ENCODE measurements at places on chromosomes 13 and 19.

DNA sequence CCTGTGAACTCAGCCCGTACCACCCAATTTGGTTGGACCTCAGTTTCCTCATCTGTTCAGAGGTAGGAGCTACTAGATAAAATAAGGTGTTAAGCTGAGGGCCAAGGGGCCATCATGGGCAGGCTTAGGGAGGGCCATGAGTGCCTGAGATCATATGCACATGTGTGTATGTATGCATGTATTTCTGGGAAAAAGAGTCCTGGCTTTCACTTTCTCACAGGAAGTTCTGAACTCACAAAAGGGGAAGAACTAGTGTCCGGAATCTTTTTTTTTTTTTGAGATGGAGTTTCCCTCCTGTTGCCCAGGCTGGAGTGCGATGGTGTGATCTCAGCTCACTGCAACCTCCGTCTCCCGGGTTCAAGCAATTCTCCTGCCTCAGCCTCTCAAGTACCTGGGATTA lies 18.9 kb downstream of the TGFB1 start:
- DNase-seq: no peak

GRCh38 chr13:98919566-98919965 lies 58.3 kb downstream of the DOCK9 start:
- DNase-seq: no peak

- no peak for DNase-seq
Measured at GRCh38 chr13:51832471-51833152, 12.4 kb downstream of the TMEM272 start.

DNA sequence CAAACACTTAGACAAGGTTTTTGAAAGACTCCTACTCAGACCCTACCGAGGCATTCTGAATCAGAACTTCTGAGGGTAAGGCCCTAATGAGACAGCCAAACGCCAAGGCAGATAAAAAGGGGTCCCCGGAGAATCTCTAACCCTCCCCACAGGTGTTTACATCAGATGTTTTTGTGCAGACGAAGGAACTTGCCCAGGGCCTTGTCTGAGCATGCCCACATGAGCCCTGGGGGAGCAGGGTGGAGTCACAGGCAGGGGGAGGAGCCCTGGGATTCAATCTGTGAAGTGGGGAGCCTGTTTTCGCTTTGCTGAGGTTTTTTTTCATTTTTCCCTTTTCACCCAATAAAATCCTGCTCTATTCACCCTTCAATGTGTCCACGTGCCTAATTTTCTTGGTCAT lies 61.6 kb upstream of the MED4 start:
- no peak for DNase-seq

DNA sequence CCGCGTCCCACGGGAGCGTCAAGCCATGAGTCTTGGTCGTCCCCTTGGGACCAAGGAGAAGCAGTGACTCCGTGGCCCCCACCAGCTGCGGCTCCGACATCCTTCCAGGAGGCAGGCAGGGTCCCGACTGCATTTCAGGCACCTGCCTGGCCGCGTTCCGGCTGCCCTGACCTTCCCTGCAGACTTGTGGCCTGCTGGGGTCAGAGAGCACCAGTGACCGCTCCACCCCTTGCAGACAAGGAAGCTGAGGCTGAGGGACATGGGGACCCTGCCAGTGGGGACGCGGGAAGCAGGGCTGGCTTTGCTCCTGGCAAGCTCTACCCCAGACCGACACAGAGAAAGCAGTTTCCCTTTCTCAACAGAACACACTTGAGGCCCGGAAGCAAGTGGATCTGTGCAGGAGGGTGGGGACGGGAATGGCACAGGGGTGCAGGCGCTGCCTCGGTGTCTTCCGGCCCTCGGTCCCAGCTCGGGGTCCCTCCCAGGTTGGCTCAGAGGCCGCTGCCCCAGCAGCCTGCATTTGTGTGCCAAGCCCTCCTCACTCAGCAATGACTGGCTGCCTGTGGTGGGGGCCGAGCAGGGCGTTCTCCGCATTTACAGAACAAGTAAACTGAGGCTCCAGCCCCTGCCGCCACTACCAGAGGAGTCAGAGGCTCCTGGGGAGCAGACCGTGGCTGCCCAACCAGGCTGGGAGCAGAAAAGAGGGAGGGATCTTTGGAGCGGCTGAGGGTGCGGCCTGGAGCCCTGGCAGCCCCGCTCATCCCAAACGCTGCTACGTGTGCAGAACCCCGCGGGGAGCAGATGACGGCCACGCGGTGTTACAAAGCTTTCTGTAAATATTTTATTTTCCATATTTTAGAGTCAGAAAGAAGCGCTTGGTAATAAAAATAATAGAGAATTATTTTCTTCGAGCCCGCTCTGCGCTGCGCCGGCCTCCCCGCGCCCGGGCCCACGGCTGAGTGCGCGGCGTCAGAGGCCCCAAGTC lies 43.9 kb downstream of the GAS6 start:
- DNase-seq: no peak

DNA sequence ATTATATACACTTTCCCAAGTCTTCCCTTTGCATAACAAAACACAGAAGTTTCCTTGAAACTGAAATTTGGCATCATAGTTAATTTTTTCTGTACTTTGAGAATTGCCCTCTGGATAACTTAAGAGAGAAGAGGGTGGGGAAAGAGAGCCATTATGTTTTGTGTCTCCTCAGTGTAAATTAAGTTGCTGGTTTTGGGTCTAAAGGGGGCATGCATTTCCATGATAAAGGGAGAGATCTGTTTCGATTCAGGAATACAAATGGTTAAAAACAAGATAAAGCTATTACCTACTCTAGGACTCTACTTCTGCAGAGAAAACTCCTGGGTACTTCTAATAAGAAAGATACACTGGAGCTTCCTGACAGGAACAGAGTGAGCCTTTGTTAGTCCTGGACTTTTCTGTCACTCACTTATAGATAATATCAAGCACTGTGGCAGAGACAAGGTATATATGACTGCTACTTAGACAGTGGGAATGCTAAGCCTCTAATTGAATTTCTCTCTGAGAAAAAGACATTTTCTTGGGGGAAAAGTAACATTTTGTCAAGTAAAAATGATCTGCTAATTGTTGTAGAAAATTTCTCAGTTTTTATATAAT lies 142.8 kb upstream of the PCDH9 start:
- no peak for DNase-seq

DNA sequence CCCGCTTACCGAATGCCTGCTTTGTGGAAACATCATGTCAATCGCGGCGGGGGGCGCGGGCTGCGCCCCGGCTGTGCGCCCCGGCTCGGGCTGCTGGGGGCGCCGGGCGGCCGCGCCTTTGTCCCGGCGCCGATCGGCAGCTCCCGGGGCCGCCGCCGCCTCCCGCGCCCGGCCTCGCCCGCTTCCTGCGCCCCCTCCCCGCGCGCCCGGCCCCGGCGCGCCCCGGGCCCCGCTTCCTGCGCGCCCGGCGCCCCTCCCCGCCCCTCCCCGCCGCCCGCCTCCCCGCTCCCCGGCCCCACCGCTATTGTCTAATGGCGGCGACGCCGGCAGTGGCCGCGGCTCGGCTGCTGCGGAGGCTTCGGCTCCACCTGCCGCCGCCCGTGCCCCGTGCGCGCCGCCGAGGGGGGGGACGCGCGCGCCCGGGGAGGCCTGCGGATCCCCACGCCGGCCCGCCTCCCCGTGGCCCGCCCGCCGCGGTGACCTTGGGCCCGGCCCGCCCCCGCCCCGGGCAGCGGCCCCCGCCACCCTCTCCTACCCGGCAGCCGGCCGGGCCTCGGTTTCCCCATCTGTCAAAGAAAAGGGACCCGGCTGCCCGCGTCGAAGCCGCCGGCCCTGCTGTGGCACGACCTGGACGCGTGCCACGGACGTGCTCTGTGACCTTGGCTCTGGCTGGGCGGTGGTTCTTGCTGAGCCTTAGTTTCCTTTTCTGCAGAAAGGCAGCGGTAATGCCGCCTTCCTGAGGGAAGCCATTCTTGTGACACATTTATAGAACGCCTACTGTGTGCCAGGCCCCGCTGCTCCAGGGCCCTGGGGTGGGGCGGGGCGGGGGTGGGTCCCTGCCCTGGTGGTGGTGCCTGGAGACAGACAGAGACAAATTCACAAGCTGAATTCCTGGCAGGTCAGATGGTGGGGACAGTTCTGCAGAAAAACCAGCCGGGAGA lies at the start of gene TLE5:
Gene TLE5, minus strand, starts transcription at position 331 of the 941 bp plus-strand sequence. Its CDS starts 295 bp downstream, at position 36.
- DNase-seq: peak; percentile 60

- no peak for DNase-seq
Measured at GRCh38 chr13:51525567-51526167, 58.6 kb upstream of the WDFY2 start.

DNA sequence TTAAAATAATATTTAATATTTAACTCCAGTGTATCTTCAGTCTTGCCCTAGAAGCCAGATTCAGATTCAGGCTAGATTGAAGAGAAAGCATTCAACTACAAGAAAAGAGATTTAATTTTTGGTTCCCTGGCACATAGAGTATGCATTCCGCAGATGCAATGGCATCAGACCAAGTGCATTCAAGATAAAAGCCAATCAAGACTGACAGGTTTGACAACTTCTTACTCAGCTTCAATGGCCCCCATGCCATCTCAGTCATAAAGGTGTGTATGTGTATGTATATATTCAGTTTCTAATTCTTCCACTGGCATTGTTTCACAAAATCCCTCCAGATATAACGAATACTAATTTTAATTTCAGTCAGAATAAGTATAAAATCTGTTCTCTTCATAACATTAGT lies 650.8 kb upstream of the GPC6 start:
- DNase-seq: peak; percentile 23

DNA sequence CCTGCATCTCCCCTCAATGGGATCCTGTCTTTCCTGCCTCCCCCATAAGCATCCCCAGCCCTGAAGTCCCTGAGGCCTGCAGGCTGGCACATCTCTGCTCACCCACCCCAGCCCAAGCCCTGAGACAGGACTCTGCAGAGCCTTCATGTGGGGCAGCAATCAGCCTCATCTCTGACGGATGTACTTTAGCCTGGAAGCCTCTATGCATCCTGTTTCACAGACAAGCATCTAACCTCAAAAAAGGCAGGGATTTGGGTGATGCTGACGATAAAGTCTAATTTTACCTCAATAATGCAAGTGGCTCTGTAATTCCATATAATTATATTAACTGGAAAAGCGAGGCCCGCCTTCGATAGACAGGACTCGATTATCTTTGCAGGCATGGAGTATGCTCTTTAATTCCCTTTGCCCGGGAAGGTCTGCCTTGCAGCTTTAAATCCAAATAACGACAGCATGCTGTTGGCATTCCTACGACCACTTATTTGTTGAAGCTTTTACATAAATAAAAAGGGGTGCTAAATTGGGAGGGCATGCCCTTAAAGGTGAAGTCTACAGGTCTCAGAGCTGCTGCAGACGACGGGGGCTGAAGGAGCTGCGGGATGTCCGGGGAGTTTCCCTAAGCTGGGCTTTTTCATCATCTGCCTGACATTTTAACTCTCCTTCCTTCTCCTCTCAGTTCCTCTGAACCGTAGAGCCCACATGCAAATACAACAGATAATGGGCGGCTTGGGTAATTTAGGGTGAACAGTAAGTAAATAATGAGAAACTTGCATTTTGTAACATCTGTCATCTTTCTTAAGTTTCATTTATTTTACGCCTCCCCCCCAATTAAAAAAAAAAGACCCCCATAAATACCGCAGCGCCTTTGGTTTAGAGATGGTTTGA lies 211.5 kb downstream of the URI1 start:
- no peak for DNase-seq

GRCh38 chr13:88000787-88001186 lies 329.6 kb downstream of the SLITRK5 start:
- no peak for DNase-seq

- no peak for DNase-seq
Measured at GRCh38 chr19:49057636-49058234, at the start of gene CGB7. CGB7 (minus strand) TSS chr19:49057749; CDS start chr19:49055375, 2,374 bp downstream.

- no peak for DNase-seq
Measured at GRCh38 chr19:5025027-5025426, 56.1 kb downstream of the KDM4B start.

DNA sequence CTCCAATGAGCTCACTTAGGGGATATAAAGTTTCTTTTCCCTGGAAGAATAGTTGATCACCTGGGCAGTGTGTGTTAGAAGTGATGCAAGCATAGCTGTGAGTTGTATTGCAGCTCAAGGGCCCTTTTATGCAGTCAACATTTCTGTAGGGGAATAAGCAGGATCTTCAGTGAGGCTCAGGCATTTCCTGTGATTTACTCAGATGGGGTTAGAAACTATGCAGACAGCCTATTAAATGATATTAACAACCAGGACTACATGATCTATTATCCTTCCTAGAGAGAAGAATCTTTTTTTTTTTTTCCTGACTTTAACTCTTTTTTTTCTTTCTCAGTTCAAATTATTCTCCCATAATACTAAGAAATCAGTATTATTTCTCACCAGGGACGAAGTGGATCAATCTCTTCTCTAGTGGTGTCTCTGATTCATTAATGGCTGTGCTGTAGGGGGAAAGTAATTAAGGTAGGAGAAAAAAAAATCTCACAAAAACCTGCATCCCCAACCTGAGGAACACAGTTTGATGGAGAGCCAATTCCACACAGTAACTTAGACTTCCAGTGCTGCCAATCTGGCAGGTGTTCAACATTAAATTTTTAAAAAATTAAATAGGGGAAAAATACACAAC lies 126.4 kb upstream of the SLC10A2 start:
- DNase-seq: no peak

DNA sequence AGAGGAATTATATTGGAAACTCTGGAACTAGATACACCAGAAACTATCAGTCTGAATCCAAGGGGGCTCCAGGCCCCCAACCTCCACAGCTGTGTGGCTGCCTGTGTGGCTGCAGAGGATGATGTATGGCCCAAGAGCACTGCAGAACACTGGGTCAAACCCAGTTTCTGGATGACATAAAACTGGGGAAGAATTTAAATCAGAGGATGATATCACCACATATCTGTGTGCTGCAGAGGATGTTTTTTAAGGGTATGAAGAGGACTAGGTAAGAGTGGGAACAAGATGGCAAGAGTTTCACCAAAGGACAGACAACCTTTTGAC lies 226.4 kb downstream of the SUCLA2 start:
- no peak for DNase-seq

DNA sequence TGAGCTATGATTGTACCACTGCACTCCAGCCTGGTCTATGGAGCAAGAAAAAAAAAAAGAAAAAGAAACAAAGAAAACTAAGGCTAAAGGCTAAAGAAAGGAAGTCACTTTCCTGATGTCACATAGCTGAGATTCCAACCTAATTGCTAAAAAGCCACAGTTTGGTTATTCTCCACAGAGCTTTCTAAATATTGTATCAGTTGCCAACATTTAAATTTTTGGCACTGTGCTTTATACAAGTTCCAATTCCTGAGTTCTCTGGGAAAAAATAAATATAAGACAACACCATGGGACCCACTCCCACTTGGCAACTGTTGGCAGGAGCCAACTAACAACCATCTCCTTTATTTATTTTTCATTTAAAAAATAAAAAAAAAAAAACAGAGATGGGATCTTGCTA lies 11.2 kb upstream of the LYPD3 start:
- no peak for DNase-seq

DNA sequence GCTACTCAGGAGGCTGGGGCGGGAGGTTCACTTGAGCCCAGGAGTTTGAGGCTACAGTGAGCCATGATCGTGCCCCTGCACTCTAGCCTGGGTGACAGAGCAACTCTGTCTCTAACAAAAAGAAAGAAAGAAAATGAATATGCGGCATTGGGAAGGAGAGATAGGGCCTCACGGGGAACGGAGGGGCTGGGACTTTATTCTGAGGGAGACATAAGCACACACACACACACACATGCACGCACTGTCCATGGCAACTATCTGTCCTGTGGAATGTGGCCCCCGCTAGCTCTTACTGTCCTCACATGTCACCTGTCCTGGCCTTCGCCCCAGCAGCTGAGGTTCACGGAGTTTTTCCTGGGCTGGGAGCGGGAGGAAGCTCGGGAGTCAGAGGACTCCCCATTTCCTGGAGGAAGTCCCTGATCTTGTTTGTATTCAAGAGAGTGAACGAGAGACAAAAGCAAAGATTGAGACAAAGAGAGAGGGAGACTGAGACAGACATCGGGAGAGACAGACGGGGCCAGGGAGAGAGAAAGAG lies 654 bp downstream of the STAP2 start:
- peak; percentile 88 for DNase-seq

- no peak for DNase-seq
Measured at GRCh38 chr13:99214232-99214631, 13.6 kb downstream of the UBAC2 start.
